Stimulated activated CD8-positive, alpha-beta memory T cell treated with anti-CD3 and anti-CD28 coated beads, Interleukin-7, amount 100 ng/mL, for 1 hour (primary cell): ENCODE measurements at places on chromosomes 11 and 22.

DNA sequence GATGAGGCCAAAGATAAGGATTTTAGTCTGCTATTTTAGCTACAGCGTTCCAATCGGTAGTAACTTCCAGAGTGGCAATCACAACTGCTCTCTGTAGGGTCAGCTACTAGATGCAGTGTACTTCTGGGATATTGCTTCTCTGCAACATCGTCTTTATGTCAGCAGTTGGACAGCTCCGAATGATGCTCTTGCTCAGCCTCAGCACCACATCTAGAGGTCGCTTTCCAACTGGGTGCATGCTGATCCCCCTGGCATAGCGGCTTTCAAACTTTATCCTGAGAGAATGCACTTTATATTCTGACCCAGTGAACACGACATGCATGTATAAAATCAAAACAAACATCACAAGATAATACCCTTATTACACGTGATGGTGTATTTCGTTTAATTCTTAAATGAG lies 219.6 kb downstream of the C11orf87 start:
- DNase-seq = no peak

GRCh38 chr22:42303396-42304323 lies 33.2 kb upstream of the TCF20 start:
- DNase-seq = no peak

GRCh38 chr11:15280393-15280792 lies 165.7 kb downstream of the INSC start:
- DNase-seq = no peak

GRCh38 chr11:134711588-134711987 lies 299.5 kb upstream of the B3GAT1 start:
- DNase-seq = no peak

DNA sequence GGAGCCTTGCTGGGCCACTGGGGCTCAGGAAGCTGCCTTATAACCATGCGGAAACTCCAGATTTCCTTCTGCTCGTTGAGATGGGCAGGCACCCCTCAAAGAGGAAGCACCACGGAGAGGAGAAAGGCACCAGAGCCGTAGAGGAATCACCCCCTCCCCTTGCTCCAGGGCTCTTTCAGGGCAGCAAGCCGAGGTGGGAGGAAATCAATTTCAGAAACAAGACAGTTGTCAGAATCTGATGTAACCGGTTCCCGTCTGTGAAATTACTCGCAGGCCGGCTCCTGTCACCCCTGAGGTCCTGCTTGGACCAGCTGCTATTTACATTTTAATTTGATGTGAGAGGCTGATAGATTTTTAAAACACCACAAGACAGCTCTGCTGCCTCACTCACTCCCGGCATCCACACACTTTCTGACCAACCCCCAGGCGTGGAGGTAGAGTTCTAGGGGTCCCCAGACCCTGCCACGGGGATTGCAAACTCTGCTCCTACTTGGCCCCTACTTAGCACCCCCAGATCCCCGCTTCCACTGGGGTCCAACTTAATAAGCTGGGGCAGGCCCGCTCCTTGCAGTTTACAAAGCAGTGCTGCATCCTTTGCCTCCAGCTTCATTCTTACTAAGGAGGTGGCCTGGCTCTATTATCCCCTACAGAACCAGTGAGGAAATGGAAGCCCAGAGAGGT lies 162.5 kb downstream of the CEP164 start:
- no peak for DNase-seq
